ENCODE measurements at places on chromosomes 2 and 18.
A peak's percentile ranks its signal among the peaks of the same experiment; 100 is the strongest.

DNA sequence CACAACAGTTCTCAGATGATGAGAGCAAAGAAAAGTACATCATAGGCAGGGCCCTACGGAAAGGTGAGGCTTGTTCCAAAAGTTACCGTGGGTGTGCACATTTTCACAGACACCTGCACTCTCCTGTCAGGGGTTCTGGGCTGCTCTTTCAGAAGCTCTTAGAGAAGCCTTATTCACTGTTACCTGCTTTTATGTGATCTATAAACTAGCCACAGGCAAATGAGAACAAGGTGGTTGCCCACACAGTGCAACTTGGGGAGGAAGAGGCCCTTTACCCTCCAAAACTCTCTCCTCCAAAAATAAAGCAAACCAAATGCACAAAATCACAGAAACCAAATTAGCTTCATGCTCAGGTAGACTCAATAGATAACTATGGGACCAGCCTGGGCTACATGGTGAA is 11.1 kb upstream of the CUL3 start:
- DNase-seq = no peak

- DNase-seq = no peak
Measured at GRCh38 chr2:46784278-46784677, 131.3 kb downstream of the MCFD2 start.

DNA sequence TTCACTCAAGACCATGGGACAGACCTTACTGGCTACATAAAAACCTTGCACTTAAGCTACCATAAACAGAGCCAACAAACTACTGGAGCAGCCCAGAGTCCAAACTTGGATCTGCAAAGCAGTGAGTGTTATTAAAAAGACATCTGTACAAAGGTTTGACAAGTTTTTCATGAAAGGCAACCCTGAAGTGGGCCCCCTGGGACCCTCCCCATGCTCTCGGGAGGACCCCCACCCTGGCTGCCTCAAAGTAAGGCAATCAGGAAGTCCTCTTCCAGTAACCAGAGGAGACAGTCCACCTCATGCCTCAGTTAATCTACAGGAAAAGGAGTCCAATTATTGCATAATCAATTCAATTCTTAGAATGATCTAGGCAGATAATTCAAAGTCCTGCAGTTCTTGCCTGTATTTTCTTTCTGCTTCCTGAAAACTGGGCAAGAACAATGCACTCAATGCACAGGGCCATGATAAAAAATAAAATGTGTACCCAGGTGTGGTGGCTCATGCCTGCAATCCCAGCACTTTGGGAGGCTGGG is 69.7 kb downstream of the TBC1D8 start:
- no peak for DNase-seq

GRCh38 chr18:38551881-38552280 is 986.3 kb upstream of the CELF4 start:
- no peak for DNase-seq

- no peak for DNase-seq
Measured at GRCh38 chr2:160332318-160332717, 132.2 kb upstream of the ITGB6 start.

GRCh38 chr2:16773080-16773713 is 107.6 kb upstream of the CYRIA start:
- DNase-seq = peak; percentile 28

- DNase-seq = no peak
Measured at GRCh38 chr2:206086716-206087350, 859 bp upstream of the INO80D start.

DNA sequence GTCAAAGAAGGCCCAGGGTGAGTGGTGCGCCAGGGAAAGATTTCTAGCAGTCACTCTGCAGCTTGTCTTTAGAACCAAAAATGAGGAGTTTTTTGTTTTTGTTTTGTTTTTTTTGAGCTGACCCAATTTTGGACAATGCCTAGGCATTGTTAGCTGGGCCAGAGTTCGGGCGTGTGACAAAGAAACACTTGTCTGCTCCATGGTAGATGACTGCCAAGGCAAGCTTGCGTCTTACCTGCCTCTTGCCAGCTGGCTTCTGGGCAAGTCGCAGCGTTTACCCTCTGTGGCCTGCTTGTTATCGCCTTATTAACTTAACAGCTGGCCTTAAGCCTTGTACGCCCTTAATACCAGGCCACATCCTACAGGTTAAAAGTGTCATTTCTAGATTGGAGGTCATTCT is 114.3 kb downstream of the GALNT1 start:
- no peak for DNase-seq

DNA sequence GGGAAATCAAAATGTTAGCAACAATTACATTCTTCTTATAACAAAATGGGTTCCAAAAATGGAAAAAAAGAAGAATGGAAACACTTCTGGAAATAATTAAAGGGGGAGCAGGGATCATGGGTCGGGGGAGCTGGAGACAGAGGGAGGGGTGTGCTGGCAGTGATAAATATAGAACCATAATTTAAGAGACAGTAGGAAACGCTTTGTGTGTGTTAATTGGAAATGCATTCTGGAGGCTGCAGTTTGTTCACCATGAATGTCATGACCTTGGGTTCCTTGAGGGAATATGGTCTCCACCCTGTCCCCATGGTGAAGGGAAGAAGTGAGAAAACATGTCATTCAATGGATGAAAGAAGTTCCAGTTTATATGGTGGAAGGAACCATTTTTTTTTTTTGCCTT is 540.7 kb downstream of the TNS1 start:
- DNase-seq = no peak

DNA sequence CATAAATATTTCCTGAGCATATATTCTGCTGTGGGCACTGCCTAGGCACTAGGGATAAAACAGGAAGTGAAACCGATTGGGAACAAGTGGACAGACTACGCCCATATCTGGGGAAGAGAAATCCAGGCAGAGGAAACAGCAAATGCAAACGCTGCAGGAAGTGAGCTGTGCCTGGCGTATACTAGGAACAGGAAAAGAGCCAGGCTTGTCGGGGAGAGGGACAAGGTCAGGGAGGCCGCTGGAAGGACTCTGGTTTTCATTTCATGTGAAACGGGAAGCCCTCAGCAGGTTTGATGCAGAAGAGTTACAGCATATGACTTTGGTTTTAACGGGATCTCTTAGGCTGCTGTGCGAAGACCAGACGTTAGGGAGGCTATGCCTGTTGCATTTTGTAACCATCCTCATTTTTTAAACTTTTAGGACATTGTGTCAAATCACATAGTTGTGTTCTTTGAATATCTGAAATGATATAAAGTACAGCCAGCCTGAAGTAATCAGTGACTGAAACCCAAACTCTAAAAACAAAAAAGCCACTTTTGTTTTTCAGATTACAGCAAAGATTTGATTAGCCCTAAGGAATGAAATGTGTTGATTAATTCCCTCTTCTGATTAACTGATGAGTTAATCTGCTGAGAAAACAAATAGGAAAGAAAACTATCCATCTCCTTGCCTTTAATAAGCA is 110.2 kb upstream of the PIEZO2 start:
- DNase-seq = no peak

- DNase-seq = no peak
Measured at GRCh38 chr2:229575569-229576315, 138.6 kb downstream of the DNER start.

DNA sequence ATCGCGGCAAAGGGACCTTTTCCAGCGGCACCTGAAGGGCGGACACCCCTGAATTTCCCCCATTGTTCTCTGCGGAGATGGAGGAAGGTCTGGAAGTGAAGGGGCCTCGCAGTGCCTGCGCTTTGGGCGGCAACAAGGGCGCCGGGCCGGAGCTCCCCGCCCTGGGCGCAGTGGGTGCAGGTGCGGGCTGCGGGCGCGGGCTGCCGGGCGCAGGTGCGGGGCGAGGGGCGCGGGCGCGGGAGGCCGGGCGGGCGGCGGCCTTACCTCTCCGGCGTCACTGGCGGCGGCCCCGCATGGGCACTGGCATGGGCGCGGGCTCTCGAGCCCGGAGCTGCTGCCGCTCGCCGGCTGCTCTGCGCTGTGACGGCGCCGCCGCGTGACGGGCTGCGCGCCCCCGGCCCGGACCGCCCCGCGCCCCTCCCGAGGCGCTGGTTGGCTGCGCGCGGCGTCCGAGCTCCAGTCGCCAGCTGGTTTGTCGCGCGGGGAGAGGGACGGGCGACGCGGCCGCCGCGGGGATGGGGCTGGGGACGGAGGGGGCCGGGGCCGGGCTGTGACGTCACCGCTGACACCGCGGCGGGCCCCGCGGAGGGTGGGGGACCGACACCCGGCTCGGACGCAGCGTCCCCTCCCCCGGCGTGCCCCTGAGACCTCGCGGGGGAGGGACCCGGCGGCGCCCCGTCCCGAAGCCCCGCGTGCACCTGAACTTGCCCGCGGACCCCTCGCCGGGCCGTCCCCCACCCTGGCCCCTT is at the start of gene KIF1A:
KIF1A (minus strand) TSS at position 362 of the 749 bp plus-strand sequence. CDS start 22,467 bp downstream, outside the sequence.
- DNase-seq = peak; percentile 61

DNA sequence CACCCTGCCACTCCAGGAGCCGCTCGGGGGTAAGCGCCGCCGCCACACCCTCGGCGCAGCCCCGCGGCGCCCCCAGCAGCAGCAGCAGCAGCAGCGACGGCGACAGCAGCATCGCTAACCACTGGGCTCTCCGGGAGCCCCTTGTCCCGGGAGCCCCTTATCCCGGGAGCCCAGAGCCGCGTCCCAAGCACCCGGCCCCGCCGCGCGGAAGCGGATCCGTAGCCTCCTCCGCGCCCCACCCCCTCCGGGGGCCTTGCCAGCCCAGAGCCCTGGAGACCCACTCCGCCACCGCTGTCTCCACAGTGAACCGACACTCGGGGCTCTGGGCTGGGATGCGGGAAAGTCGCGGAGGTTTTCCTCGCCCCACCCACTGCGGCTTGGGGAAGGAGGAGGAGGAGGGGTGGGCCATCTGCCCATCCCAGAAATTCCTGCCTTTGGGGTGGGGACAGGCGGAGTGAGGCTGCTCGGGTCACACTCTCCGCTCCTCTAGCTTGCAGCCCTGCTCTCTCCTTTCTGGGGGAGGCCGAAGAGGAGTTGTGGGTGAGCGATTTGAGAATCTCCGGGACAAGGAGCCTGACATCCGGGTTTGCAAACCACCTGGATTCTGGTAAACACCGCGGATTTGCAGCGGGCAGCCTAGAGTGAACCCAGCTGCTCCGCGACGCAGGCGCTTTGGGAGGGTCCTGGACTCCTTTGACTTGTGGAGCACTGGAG is at the start of gene PLA2R1:
PLA2R1 (minus strand) TSS at position 324 of the 714 bp plus-strand sequence; CDS start at position 112, 212 bp downstream.
- DNase-seq = no peak

DNA sequence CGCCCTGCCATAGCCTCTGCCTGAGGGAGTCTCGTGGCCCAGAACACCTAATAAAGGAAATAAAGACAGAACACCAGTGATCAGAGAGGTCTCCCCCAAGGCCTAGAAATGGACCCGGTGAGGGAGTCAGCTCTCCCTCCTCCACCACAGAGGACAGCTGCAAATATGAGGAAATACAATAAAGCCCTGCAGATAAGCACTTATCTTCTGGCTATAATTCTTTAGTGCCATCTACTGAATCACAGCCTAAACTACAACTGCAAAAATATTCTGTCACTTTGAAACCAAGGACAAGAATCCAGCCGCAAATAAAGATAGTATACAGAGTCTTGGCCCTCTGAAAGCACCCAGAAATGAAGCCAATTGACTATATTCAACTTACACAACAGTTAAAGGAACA is 42.4 kb upstream of the TACR1 start:
- DNase-seq = no peak

GRCh38 chr18:77366720-77367641 is 117.3 kb downstream of the GALR1 start:
- peak; percentile 3 for DNase-seq

DNA sequence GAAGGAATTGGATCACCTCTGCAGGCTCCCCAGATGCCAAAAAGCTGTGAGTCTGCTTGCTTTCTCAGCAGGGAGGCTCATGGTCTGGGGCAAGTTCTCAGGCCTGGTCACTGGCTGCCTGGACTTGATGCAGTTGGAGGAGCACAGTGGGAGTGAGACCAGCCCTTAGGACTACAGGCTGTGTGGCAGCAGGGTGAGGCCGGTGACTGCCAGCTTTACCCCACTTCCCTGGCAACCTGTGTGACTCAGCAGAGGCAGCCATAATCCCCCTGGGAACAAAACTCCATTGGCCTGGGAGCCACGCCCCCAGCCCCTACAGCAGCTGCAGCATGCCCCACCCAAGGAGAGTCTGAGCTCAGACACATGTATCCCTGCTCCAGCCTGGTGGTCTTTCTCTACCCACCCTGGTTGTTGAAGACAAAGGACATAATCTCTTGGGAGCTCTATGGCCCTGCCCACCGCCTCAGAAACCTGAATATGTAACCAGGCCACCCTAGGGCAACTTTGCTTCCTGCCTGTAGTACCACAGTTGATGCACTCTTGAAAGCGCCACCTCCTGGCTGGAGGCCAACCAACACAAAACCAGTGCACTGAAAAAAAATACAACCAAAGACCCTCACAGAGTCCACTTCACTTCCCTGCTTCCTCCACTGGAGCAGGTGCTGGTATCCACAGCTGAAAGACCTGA is 106.8 kb upstream of the SPATS2L start:
- DNase-seq = no peak

DNA sequence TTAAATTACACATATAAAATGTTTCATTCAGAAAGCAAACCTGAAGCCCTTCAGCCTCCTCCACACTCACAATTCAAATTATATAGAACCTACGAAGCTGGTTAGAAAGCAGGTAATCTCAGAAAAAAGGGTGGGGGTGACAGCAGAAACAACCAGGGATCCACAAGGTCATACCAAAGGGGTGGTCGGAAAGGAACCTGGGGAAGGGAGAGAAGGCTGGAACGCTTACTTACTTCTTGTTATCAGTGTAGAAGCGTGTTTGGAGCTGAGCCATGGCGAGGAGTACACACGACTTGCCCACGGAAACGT is 316 bp downstream of the WDR12 start:
- no peak for DNase-seq

- DNase-seq = no peak
Measured at GRCh38 chr2:10427618-10427949, 20.5 kb downstream of the ODC1 start.

DNA sequence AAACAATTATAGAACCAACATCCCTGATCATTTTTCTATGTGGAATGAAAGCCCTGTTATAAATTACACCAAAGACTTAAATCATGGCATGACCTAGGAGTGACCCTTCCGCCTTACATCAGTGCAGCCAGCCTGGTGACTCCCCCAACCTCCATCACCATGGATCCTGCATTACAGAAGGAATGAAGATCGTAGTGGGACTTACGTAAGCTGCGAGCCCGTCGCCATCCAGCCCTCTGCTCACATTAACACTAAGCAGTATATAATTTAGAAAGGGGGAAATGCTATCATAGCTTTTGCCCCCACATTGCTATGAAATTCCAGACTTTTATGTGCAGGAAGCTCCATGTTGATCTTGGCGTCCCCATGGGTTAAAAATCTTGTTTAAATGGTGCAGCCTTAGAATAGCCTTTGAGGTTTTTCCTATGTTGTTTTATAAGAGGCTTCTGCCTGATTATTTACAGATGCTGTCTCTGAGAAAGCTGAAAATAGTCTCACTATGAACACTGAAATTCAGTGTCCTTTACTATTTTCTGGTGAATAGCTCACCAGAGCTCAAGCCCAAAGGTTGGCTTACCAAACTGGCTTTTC is 76.3 kb downstream of the COLEC12 start:
- DNase-seq = no peak

GRCh38 chr2:100321179-100321865 is 979 bp downstream of the LONRF2 start:
- DNase-seq = peak; percentile 31

- no peak for DNase-seq
Measured at GRCh38 chr2:119136093-119136492, 22.5 kb downstream of the C1QL2 start.
